ENCODE measurements at places on chromosomes 6 and 20.

DNA sequence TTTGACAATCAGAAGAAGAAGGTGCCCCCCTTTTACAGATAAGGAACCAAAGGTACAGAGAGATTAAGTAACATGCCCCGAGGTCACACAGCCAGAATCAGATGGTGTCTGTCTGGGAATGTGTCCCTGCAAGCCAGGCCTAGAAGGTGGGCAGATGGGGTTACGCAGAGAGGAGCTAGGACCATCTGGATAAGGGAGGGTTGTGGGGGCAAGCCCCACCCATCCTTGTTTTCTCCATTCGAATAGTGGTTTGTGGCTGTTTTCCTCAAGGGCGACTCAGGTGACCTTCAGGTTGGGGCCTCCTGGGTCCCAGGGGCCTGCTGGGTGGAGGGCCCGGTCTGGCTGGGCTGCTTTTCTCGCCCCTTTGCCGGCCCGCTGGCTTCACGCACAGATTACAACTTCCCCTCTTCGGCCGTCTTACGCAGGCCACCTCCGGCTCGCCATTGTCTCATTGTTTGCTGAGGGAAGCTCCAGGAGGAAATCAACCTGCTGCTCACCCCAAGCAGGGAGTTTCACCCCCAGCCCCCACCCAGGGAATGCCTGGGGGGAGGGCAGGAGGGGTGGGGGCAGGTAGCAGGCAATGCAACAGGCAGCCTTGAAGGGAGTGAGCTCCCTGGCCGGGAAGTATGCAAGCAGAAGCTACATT is 30.8 kb upstream of the CSNK2A1 start:
- DNase-seq, result no peak

DNA sequence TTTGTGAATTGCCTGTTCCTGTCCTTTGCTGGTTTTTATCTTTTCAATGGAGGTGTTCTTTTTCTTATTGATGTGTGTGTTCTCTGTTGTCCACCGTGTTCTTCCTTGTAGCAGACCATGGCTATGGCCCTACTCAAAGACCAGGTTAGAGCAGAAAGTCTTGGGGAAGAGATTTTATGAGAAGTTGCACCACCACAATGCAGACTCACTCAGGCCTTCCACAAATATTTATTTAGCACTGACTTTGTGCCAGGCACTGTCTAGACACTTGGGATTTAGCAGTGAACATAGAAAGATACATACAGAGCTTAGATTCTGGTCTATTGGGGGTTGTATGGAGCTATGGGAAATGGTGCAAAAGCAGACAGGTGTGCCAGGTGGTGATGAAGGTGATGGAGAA is 98.8 kb downstream of the DTD1 start:
- no peak for DNase-seq

DNA sequence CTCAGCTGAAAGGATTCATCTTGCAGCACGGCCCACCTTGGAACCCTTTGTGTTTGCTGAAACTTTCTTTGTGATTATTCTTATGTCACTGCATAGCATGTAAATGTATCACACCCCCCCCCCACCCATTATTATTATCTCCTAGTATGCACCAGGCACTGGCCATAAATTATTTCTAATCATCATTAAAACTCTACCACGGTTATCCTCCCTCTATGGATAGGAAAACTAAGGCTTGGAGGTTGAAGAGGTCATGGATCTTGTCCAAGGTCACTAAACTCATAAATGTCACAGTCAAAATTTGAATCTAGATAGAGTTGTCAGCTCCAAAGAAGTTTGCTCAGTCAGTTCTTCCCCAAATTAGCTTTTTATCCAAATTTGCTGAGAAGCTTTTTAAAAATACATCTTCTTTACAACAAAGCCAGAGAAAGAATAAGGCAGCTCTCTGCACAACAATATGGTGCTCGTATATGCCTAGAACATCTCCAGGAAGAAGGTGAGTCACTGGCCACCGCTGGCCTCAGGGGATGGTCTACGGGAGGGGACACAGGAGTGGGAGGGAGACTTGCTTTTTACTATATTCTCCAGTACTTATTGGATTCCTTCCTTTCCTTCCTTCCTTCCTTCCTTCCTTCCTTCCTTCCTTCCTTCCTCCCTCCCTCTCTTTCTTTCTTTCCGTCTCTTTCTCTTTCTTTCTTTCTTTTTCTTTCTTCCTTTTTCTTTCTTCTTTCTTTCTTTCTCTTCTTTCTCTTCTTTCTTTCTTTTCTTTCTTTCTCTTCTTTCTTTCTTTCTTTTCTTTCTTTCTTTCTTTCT is 134.5 kb downstream of the VEGFA start:
- DNase-seq, result no peak

DNA sequence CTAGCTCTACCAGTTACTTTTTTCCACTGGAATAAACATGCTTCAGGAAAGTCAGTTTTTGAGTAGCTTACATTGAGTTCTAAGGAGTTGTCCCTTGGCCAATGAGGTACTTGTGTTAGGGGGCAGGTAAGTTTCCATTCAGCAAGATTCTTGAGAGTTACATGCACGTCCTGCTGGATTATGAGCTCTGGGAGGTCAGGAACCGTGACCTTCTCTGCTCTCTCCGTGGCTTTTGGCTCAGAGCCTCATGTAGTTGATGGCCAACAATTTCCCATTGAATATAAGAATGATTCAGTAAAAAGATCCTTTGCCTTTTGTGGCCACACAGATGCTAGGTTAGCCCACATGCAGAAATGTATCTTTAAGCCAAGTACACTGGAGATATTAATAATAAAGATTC is 181.8 kb upstream of the RALGAPA2 start:
- no peak for DNase-seq

- DNase-seq, result no peak
These were observed 42.0 kb upstream of the ASIP start for GRCh38 chr20:34199183-34199582.

- no peak for DNase-seq
These were observed 18.3 kb downstream of the LRRC1 start for GRCh38 chr6:53813096-53813495.

- DNase-seq, result no peak
These were observed 18.6 kb downstream of the SLC9A8 start for GRCh38 chr20:49831022-49831769.

DNA sequence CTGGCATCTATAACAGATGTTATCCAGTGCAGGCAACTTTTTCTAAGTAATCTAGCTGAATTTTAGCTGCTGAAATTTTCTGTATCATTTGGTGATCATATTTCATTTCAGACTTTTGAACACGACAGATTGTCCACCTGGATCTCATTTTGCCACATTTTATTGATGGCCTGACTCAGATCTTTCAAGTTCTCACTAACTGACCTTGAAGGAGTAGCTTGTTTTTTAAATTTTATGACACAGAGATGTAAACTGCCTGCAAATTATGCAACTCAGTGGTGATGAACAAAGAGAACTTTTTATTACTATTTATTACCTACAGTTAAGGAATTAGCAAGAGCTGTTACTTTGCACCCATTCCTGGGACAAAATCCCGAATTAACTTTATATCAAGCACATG is 366.4 kb downstream of the PAX1 start:
- no peak for DNase-seq

DNA sequence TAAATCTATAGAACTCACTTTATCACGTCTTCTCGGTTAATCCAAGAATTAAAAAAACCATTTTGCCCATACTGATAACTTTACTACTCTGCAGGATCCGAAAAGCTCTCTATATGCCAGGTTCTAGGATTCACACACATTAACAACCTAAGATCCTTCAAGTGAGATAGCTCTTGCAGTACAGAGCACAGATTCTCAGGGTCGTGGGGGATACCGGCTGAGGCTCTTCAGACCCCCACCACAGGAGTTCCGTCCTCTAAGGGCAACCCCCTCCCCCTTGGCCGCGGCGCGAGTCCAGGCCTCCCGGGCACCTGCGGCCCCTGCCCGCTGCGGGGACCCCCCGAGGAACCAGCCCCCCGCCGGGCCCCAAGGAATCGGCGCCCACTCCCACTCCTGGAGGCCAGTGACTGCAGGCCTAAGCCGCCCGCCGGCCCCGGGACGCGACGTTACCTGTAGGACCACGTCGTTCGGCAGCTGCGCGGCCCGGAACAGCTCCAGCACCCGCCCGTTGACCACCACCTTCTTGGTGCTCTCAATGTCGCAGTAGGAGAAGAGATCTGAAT is 892 bp downstream of the REPS1 start:
- DNase-seq, result no peak

GRCh38 chr20:60104993-60105803 is 147.0 kb downstream of the CDH26 start:
- no peak for DNase-seq

DNA sequence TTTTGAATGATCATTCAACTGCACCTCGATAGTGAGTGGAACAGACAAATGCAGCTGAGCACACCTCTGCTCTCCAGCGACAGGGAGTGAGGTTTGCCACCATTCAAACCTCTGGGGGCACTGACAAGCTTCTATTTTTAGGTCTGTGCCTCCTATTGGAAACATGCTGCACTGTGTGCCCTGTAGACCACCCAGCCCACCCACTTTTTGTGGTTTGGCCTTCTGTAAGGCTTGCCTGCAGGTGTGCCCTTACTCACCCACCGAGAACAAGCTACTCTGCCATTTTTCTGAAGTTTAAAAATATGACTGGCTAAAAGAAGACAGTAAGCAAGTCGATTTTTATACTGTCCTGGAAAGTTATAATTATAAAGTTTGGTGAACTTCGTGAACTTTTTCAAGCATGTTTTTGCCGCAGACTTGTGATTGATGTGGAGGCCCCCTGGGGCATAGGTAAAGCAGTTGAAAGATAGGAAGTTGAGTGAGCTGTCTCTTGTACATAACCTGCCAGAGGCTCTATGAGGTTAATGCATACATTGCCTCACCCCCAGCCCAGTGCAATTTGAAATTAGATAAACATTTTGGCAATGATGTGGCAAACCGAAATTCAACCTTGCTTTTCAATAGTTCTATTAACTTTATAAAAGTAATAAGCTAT is 53.8 kb downstream of the ADGRG6 start:
- DNase-seq, result no peak

- no peak for DNase-seq
These were observed 34.7 kb downstream of the EFCAB8 start for GRCh38 chr20:32893263-32894025.

GRCh38 chr6:20833881-20834515 is 299.7 kb downstream of the CDKAL1 start:
- no peak for DNase-seq

DNA sequence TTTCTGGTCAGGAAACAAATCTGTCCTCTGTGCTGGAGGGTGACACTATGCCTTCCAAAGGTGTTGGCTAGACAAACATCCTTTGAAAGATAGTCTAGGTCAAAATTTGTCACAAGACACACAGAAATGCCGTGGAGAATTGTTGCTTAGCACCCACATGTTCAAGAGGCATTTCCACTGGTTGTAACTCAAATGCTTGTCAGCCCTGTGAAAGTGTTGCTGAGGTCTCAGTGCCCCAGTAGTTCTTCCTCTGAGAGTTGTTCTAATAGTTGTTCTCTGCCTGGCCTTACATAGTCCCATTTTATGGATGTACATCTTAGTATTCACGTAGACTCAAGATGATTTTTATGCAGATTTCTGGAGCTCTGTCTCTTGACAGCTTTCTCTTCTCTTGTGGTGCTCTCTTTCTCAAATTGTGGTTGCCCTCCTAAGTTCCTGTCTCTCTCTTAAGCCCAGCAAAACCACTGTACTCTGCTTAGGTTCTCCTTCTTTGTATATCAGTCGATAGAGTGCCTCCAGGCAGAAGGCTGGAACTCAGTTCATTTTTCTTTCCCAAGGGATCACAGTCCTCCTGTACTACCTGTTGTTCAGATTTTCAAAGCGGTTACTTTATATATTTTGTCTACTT is 39.5 kb upstream of the REV3L start:
- DNase-seq, result no peak

- DNase-seq, result no peak
These were observed 33.2 kb downstream of the VEGFA start for GRCh38 chr6:43803055-43803782.

DNA sequence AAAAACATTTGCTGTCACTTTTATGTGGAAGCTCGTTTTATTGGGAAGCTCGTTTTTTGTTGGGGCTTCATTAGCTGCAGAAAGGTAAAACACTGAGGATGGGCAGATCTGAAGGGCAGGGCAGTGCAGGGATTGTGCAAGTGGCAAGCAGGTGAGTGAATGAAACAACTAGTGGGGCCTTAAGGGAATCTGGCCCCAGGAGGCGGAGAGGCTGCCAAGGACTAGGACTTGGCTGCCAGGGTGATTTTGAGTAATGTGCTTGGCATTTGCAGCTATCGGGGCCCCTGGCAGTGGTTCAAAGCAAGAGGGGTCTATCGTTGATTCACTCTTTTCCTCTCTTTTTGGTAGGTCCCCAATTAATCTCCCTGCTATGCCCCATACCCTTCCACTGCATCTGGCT is 11.5 kb downstream of the IL22RA2 start:
- DNase-seq, result no peak

GRCh38 chr6:107982486-107982885 is 24.5 kb upstream of the SEC63 start:
- DNase-seq, result no peak

GRCh38 chr6:113825781-113826180 is 31.4 kb upstream of the MARCKS start:
- DNase-seq, result no peak

DNA sequence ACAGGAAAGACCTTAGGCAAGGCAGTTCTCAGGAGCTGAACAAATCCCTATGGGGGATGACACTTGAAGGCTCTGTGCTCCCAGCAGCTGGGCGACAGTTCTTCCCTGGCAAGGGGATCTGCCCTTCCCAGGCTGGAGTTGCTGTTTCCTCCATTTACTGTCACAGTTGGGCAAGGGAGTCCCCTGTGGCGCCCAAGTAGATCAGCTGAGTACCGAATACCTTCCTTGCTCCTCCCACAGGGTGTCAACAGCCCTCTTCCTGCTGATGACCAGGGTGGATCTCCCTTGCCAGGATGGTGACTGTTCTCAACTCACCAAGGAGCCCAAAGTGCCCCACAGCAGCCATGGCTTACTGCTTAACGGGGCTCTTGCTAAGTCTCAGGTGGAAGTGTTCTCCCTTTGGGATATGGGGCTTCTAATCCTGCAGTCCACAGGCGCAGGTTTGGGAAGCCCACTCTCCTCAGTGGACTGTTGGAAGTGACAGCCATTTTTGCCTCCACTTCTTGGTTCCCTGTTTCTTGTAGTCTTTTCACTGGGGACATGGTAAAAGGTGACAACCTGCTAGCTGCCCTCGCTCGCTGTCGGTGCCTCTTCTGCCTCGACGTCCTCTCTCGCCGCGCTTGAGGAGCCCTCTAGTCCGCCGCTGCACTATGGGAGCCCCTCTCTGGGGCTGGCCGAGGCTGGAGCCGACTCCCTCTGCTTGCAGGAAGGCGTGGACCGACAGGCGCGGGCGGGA is 5.7 kb upstream of the PSMG4 start:
- DNase-seq, result no peak

GRCh38 chr6:11143394-11144371 is 32.2 kb upstream of the ERVFRD-1 start:
- DNase-seq, result no peak

DNA sequence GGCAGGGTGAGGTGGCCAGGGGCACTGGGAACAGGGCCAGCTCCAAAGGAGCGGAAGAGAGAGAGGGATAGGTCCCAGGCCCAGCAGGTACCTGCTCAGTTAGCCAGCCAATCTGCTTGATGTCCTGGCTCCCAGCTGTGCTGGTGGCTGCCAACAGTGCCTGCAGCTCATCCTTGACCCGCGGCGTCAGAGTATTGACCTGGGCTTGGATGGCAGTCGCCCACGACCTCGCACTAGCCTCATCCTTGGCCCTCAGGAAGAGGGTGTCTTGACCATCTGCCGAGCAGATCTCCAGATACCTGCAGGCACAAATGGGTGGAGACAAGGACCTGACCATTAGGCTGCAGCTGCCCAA is 11.1 kb upstream of the CDK5RAP1 start:
- DNase-seq, result no peak
